ENCODE measurements at places on chromosomes 7 and 10. TPM values are rescaled to one million over a fixed set of nuclear protein-coding genes. Genes with fewer than 3 reads are reported as not detected.

The VPS37D gene
- 2.4 TPM for total RNA-seq

The SHTN1 gene
- 3.0 TPM for total RNA-seq

The LBX1 gene
- total RNA-seq = 0.13 TPM

The HOXA5 gene
- 0.30 TPM for total RNA-seq
